ENCODE measurements at places on chromosomes 16 and 17.
A peak's percentile ranks its signal among the peaks of the same experiment; 100 is the strongest.

DNA sequence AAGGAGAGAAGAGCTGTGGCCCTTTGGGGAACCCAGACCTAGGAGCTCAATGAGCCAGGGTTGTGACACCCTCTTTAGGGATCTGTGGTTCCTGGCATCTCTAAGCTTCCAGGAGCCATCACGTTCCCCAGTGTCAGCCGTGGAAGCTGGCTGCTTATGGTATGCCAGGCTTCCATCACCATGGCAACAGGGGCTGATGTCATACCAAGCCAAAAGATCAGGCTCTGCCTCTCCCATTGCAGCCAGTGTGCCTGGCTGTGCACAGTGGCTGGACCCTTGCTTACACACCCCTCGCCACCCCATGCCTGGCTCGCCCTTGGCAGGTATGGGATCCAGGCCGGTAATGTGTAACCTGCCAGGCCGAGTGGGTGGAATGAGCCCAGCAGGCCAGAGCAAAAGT, 91.1 kb downstream of the SSH2 start:
- peak; percentile 36 for DNase-seq

GRCh38 chr17:19407601-19408345, 3.3 kb upstream of the RNF112 start:
- no peak for DNase-seq

DNA sequence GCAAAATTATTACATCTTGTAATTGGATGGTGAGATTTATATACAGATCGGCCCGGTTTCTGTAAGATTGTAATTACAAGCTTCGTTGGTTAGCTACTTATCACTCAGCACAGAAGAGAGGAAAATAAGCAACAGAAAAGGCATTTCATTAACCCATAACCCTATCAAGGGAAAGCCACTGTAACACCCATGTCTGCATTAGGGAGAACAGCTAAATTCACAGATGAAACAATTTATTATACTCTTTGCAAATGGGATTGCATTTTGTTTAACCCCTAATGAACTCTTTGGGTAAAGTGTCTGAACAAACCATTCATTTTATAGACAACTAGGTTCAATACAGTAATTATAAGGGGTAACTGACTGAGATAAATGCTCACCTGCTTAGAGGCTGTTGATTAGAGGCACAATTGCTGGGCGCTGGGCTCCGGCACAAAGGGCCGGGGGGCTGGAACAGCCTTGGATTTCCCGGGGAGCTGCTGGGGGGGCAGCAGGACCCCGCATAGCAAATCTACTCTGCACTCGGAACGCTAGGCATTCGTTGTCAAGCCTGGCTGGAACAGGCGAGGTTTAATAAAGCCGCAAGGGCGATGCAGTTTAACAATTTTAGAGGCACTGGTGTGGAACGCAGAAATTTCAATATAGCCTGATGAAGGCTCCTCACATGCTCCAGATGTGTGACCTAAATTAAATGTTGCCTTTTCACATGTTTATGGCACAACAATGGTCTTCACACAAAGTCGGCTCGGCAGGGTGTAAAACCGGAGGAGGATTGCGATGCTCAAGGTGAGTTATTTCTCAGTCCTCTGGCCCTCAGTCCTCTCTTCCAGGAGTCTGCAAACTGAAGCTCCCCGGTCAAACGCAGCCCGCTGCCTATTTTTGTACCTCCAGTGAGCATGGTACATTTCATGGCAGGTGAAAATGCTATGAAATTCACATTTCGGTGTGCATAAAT, 134.0 kb upstream of the IRX6 start:
- DNase-seq: no peak

GRCh38 chr16:7086822-7087616, 245.6 kb upstream of the RBFOX1 start:
- DNase-seq: peak; percentile 69

- no peak for DNase-seq
Measured at GRCh38 chr16:51630076-51630475, 479.0 kb upstream of the SALL1 start.

GRCh38 chr17:7932483-7932891, 481 bp downstream of the CNTROB start:
- DNase-seq: peak; percentile 19

DNA sequence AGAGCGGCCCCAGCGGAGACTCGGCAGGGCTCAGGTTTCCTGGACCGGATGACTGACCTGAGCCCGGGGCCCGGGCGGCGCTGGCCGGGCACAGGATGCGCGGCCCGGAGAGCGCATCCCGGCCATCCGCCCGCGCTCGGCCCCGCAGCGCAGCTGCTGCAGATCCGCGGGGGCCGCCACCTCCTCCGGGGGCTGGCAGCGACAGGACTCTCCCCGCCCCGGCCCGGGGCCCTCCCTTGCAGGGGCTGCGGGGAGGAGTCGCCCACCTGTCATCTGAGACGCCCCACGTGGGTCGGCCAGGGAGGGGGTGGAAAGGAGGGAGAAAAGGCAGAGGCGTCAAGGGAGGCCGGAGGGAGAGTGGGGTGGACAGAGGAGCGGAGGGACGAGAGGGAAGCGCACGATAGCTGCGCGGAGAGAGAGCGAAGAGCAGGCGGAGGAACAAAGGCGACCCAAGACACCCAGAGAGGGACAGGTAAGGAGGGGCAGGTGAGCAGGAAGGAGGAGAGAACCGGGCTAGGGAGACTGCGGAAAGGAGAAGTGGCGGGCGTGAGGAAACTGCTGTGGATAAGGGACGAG, 471 bp upstream of the PRKAR1A start:
- DNase-seq: peak; percentile 86

- DNase-seq: no peak
Measured at GRCh38 chr16:8725513-8726178, 51.2 kb downstream of the ABAT start.

DNA sequence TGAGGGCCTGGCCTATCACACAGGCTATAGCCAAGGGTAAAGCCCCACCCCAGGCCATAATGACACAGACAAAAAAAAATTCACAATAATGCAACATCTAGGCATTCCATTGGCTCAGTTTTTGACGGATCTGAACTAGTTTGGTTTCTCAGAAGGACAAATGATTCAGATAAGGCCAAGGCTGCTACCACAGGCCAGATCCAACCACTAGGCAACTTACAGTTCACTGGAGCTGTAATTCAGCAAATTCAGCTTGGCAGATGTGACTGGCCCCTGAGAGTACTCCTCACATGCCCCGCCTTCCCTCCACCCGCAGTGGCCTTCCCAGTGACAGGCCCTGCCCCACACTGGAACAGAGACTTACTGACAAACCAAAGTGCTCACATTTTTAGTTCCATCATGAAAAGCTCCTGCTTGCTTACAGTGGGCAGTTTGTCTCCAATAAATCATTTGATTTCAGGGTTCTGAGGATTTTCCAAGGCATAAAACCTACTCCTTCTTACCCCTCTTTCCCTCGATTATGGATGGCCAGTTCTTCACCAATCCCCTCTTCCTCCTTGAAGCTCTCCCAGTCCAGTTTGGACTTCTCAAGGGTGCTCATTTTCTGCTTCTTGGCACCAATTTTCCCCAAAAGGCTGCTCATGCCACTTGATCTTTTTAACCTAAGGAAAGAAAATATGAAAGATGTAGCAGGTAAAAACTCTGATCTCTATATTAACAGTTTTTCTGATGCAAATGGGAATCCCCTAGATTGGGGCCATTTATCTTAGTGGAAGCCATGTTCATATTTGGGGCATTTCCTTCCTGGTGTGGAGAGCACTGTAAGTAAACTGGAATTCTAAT, 53.3 kb upstream of the BCAR1 start:
- DNase-seq: no peak

GRCh38 chr16:3625911-3626732, 14.7 kb upstream of the SLX4 start:
- no peak for DNase-seq

- no peak for DNase-seq
Measured at GRCh38 chr17:27181935-27182334, 112.0 kb upstream of the WSB1 start.

GRCh38 chr17:3546521-3546920, 11.1 kb downstream of the TRPV3 start:
- no peak for DNase-seq

GRCh38 chr17:59547131-59547915, 18.1 kb upstream of the DHX40 start:
- DNase-seq: no peak

- no peak for DNase-seq
Measured at GRCh38 chr16:78768226-78768625, 668.8 kb downstream of the WWOX start.

DNA sequence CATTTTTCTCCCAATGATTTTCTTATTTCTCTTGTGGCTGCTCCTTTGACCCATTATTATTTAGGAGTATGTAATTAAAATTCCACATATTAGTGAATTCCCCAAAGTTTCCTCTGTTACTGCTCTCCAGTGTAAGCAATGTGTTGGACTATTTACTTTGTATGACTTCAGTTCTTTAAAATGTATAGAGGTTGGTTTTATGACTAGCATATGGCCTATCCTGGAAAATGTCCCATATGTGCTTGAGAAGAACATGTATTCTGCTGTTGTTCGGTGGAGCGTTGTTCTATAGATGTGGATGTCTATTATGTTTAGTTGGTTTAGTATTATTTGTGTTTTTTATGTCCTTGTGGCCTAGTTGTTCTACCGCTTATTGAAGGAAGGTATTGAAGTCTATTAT, 6.0 kb upstream of the NT5M start:
- DNase-seq: no peak

DNA sequence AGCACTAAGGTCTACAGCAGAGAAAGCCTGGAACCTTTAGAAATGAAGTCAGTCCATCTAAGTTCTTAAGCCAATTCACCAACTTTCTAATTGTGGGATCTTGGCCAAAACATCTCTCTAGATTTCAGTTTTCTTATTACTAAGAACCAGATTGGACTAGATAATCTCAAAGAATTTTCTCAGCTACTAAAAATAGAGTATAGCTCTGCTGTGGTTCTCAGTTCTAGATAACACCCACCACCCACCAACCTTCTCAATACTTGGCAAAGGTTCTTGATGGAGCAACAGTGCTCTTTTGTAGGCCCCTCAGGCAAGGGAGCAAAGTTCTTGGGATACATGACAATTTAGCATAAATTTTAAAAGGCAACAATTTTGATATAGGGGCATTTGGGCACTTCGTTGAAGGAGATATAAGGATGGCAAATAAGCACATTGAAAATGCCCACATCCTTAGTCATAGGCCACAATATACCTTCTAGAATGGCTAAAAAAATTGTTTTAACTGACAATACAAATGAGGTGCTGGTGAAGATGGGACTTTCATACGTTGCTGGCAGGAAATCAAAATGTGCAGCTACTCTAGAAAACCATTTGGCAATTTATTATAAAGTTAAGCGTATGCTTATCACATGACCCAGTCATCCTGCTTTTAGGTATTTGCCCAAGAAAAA, 74.4 kb upstream of the TMEM132E start:
- DNase-seq: no peak

DNA sequence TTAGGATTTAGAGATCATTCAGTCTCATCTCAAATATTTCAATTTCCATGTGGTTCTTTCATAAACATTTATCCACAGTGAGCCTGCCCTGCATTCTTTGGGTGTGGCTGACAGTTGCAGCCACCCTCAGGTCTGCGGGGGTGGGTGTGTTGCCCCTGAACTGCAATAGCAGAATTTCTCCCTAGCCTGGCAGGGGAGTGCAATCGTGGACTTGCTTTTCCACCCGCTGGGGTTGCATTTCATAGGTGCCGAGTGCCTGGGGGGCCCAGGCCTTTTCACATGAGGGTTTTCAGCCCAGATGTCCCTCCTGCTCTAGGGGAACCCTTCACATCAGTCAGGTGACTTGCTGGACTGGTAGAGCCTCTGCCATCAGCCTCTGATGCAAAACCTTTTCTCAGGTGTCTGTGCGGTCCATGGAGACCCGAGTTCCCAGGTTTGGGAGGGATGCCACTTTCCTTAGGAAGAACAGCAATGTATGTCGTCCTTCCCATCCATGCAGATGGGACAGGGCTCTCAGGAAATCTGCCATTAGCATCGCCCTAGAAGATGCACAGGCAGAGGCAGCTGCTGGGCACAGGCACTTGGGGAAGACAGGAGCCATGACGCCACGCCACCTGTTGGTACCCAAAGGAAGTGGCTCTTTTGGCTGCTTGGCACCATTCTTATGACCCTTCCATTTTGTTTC, 2.4 kb upstream of the USP36 start:
- DNase-seq: peak; percentile 46

DNA sequence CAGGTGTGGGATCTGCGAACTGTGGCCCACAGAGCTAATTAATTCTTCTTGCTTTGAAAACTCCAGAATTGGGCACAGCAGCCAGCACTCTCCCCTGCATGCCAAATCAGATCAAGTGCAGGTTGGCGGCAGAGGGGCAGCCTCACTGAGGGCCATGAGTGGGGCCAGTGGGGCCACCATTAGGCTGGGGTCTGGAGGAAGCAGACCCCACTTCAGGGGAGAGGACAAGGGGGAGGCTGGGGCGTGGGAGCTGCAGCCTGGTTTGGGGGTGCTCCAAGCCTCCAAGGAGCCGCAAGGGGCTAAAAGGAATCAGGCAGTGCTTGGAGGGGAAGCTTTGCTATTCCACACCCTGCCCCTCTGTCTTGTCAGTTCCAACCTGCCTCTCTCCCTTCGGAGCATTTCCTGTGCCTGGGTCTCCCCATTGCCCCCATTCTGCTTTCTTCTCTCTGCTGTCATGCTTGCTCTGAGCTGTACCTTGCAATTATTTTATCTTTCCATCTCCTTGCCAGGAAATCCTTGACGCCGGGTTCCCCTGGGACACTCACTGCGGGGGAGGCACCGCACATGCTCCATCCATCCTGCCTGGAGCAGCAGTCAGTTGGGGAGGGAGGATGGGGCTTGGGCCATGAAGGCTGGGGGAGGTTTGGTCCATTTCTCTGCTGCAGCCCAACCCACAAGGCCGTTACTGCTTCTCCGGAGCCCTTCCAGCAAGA, 3.3 kb upstream of the ABCC3 start:
- no peak for DNase-seq

DNA sequence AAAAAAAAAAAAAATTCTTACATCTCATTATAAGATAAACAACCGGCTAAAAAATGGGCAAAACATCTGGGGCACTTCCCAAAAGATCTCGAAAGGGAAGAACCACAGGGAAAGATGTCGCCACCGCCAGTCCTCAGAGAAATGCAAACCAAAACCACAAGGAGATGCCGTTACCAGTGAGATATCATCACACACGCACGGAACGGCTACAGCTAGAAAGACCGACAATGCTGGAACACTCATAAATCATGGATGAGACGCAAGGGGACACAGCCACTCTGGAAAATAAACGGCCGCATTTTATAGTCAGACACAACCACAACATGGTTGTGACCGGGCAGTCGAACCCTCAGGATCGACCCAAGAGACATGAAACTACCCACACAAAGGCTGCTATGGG, 24.5 kb downstream of the WDR45B start:
- DNase-seq: no peak

GRCh38 chr16:79328402-79329165, 272.0 kb downstream of the MAF start:
- DNase-seq: no peak

DNA sequence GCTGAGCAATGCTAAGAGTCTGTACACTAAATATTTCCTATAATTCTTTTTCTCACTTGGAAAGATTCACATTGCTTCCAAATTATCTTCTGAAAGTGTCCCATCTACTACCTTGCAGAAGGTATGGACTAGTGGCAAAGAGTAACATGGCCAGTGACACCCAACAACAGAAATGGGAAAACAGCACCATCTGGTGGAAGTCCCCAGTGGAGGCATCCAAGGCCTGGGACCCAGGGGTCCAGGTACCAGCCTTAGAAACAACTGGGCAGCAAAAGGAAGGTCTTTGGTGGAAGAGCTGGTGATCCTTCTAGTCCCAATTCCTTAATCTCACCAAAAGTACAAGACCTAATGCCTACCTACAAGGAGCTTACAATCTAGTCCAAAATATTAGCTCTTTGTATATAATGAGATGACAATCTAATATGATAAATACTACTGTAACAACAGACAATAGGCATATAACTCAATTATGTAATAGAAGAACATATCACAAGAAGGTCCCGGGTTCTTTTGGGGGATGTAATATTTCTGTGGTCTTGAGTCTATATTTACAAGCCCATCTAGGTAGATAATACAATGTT, 55.3 kb downstream of the SKAP1 start:
- no peak for DNase-seq
